Activated naive CD4-positive, alpha-beta T cell treated with anti-CD3 and anti-CD28 coated beads, Interleukin-2, amount 10 ng/mL, durations not matched to agents 5 hours and 36 hours (primary cell): ENCODE measurements at places on chromosomes 13 and 19. TPM values are rescaled to one million over a fixed set of nuclear protein-coding genes. Genes with fewer than 3 reads are reported as not detected.

Gene BCL3
- 34.9 TPM for total RNA-seq

Gene HRC
- not detected for total RNA-seq

Gene CD79A
- 8.6 TPM for total RNA-seq

Gene PSG6
- total RNA-seq: not detected

Gene CRLF1
- total RNA-seq: not detected

Gene ZNF44
- 16.9 TPM for total RNA-seq
